Fibroblast of skin of right quadriceps (primary cell): ENCODE measurements at places on chromosomes 2 and 18.

GRCh38 chr2:95062242-95063085 lies 37.0 kb downstream of the MAL start:
- DNase-seq = no peak

DNA sequence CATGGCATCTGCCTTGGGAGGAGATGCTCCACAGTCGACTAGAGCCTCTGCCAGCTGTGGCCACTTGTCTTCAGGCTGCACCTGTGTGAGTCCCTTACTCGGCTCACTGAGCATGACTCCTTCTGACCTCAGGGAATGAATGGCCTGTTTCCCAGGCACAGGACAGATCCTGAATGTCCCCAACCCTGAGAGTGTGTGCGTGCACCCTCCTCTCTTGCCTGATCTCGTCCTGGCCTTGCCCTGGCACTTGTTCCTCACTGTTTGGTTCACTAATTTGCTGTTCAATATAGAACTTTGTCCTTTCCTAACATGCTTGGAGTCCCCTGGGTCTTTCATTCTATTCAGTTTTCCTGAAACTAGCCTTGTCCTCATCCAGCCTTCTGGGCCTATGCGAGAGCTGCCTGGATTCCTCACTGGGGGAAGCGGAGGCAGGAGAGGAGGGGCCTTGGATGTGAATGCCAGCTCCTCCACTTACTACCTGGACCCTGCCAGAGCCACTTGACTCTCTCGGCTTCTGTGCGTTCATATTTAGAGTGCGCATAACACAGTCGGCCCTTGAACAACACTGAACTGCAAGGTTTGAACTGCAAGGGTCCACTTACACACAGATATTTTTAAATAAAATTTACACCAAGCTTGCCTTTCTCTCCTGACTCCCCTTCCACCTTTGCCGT lies 184.8 kb downstream of the ACKR3 start:
- DNase-seq = no peak

- DNase-seq = peak; percentile 43
Observed at GRCh38 chr2:43438858-43439655, 156.8 kb downstream of the THADA start.

DNA sequence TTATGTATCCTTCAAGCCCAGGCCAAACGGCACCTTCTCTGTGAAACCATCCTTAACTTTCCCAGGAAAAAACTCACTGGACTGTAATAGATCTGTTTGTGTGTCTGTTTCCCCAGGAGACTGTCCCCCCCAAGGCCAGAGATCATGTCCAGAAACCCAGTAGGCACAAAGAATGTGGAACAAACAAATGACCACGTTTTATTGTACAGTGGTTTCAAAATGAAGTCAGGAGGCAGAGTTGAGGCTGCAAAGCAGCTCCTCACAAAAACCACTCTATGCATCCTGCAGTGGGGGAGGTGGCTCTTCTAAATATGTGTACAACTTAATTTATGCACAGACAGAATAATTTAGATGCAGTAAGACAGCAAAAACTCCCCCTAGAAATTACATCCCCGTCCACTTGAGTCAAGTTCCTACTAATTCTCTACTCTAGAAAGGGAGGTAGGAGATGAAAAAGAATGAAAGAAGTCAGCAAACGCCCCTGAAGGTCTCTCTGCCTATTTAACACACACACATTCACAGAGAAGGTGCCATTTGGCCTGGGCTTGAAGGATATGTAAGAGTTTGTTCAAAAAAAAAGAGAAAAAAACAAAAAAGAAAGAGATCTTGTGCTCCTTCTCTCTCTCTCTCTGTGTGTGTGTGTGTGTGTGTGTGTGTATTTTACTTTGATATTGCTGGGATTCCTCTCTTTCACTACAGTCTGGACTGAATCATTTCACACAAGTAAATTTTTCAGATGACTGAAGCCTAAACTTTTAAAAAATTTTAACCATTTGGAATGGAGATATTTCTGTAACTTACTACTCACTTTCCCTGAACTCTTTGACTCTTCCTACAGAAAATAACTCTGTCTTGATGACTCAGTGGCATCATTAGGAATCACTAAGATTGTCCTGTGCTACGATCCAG lies 19.5 kb downstream of the BCL2 start:
- peak; percentile 68 for DNase-seq

DNA sequence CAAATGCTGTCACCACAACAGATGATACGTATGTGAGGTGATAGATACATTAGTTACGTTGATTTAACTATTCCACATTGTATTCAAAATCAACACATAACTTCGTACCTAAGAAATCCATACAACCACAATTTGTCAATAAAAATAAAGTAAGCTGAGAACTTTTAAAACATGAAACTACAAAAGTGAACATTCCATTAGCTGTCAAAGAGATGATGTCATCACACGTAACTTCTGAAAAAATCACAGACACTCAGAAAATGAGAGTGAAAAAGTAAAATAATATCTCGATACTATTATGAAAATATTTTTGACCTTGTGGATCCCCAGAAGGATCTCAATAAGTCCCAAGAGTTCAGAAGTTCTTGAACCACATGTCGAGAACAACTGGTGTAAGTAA lies 161.6 kb upstream of the GALNT13 start:
- DNase-seq = no peak

- DNase-seq = no peak
Observed at GRCh38 chr2:178881075-178881474, 73.9 kb upstream of the TTN start.

GRCh38 chr18:13611142-13611600 lies 115.2 kb downstream of the FAM210A start:
- DNase-seq = no peak

DNA sequence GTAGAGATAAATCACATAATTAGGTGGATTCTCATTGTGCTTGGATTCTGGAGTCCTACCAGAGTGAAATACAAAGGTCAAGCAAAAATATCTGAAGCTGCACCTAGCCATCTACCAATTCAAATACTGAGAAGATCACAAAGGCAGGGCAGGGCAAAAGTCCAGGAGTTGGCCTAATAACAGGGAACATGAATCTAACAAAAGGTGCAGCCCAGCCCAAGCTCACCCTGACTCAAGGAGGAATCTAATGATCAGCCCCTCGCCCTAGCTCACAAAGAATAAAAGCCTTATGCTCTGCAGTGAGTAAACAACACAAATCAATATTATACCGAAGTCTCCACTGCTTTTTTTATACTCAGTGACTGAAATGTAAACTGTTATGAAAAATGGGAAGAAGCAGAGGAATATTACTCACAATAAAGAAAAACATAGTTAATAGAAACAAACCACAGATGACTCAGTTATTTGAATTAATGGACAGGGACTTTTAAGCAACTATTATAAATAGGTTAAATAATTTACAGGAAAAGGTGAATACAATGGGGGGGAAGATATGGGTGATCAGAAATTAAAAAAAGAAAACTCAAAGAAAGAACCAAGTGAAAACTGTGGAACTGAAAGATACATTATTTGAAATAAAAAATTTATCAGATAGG lies 49.5 kb downstream of the ANTXR1 start:
- DNase-seq = no peak

GRCh38 chr2:146764301-146764700 lies 1080.5 kb upstream of the ACVR2A start:
- DNase-seq = no peak

- peak; percentile 38 for DNase-seq
Observed at GRCh38 chr18:22606563-22607283, 189.0 kb upstream of the CTAGE1 start.

GRCh38 chr2:174211954-174212353 lies 36.4 kb downstream of the OLA1 start:
- DNase-seq = no peak

DNA sequence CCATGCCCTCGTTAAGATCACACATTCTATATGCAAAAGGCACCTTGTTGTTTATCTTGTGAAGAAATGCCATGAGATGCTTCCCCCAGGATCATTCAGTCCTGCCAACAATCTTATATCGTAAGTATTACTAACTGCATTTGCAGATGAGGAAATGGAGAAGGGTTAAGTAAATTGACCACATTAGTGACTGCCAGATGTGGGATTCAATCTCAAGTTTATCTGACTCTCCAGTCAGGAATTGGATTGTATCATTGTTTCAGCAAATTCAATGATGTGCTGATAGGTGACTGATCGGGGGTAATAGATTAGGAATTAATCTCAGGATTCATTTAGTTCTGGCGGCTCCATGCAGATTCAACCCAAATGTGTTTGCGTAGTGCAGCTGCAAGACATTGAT lies 106.2 kb downstream of the CNTNAP5 start:
- DNase-seq = peak; percentile 3

- no peak for DNase-seq
Observed at GRCh38 chr2:168679081-168679480, 123.4 kb upstream of the NOSTRIN start.

DNA sequence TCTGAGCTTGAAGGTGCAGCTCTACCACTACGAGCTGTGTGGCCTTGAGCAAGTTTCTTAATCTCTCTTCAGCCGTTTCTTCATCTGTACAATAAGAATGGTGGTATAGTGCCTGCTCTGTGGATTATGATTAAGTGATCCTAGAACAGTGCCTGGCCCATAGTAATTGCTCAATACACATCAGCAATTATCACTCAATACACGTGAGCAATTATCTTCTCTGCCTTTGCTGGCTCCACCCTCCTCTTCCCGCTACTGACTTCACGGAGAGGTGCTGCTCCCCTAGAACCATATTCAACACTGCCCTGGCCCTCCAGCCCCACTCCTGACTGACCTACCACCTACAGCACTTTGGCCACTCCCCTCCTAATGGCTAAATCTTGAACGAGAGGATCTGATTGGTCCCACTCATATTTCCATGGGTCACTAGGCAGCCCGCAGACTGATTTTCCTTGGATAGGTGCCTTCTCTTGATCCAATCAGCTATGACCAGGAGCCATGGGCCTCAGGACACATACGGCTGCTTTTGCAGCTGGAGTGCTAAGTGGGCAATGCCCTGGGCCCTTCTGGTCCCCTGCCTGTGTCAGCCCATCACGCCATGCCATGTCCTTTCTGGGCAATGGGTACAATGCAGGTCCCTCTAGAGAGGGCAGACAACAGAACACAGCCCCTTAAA lies 77.5 kb downstream of the STPG4 start:
- DNase-seq = no peak

DNA sequence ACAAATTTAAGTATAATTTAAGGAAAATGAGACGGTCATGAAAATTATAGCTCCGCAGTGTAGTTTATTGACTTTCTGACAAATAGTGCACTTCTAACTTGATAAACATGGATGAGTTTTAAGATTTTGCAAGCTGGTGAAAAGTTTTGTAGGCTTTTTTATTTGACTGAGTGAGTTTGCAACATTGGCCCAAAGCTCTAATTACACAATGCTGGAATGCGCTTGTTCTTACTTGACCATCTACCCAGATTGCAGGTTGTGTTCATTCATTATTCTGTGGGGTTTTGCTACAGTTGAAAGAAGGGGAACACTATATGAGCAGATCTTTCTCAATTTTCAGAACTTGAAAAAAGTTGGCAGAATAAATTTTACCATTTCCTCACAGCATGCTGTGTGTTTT lies 13.5 kb downstream of the SPOPL start:
- DNase-seq = no peak

- peak; percentile 39 for DNase-seq
Observed at GRCh38 chr2:191593622-191594385, 84.1 kb upstream of the NABP1 start.

DNA sequence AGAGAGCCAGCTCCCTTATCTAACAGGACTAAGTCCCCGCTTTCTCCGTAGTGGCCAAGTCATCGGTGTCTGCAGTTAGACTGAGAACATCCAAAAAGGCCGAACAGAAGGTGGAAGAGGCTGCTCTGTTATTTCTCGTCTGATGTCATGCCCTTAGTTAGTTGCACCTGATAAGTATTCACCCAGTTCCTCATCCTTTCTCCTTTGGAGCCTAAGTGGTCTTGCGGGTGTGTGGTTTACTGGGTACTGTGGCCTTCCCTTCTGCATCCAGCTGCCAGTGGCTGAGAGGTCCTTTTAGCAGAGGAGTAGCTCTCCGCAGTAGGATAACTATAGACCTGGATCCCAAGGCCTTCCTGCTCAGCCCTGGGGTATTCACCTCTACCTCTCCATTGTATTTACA lies 211.6 kb downstream of the BCL2 start:
- DNase-seq = no peak

DNA sequence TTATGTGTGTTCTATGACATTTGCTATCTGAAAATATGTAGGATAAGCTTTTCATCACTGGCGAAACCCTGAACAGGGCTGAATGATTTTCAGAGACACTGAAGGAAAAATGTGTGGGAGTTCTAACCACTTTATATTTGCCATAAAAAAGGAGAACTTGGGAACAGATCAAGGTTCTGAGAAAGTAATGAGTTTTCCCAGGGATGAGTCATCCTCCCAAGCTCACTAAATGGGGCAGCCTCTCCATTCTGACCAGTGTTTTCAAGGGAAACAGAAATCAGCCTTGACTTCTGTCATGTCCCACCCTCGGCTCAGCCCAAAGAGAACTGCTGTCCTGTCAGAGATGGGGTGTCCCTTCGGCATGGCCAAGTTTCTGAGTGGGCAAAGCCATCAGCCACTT lies 2109.8 kb upstream of the CELF4 start:
- DNase-seq = peak; percentile 49

DNA sequence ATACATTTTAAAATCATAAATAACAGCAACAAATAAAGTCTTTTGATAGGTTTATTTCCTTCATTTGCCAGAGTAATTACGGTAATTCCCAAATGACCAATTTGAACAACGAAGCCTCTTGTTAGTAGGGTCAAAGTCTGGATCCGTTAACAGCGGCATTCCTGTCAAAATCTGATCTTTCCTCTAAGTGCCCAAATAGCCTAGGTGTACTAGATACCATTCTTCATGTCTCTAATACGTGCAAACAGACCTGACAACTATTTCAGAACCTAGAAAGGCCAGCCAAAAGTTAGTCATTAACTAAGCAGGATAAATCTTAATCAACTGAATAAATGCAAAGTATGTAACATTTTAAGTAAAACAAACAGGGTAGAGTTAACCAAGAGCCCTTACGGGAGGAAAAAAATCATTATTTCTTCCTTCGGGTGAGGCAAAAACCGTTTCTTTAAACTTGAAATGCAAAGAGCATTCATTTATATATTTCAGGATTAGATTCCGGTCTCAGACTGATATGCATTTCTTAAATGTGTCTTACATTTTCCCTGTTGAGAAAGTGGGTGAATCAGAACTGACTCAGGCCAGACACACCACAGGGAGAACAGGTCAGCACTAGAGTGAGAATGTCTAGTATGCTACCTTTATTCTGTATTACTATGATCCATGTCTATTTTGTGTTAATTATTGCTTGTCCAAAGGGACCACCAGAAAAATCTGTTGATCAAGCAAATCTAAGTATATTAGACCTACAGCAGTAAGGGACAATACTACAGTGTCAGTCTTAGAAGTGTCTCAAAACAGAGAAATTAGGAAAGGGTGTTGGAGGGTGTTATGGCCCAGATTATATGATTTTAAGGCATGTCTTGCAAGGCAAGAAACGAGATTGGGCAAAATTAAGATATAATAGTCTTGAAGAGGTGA lies 141.5 kb upstream of the NDUFV2 start:
- DNase-seq = peak; percentile 69

DNA sequence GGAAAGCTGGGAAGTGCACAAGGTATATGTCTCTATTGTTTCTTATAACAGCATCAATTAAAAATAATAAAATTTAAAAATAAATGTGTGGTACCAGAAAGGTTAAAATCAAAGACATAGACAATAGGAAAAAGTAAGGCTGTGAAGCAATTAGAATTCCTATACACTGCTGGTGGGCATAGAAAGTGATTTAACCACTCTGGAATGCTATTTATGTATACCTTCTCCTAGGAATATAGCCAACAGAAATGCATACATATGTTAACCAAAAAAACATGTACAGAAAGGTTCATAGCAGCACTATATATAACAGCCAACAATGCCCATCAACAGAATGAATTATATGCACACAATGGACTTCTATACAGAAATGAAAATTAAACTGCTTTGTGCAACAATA lies 43.0 kb downstream of the WDSUB1 start:
- DNase-seq = peak; percentile 68
